ENCODE measurements at places on chromosomes 13 and 19. TPM values are rescaled to one million over a fixed set of nuclear protein-coding genes. Genes with fewer than 3 reads are reported as not detected.

DNA sequence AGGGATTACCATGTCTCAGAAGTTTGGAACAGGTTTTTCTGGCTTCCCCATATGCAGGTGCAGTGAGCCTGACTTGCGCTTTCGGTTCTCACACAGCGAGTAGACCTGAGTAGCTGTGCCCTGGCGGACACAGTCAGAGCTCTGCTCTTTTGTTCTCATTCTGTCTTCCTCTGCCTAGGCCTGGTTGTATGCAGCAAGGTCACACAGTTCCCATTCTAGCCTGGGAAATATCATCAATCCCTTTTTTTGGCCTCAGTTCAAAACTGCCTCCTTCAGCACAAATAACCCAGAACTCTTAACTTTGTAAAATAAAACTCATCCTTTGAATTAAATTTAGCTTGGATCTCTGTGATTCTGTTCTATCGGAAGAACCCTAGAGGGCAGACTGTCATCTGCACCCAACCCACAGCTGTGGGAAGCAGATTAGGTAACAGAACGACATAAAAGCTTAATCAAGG is 10.2 kb downstream of the OXGR1 start:
- no peaks in the 10 kb centered on the region for H3K4me1 ChIP-seq
- H3K36me3 ChIP-seq: no peaks in the 10 kb centered on the region
- no peak overlapping the region for H3K27ac ChIP-seq
- no peak overlapping the region for H3K4me3 ChIP-seq

GRCh38 chr13:83024955-83025594 is 857.2 kb downstream of the SLITRK1 start:
- peaks cover 13% of the 10 kb centered on the region for H3K4me1 ChIP-seq
- H3K27ac ChIP-seq: no peak overlapping the region
- no peak overlapping the region for H3K4me3 ChIP-seq
- H3K27me3 ChIP-seq: no peaks in the 10 kb centered on the region
- peak; percentile 20 for DNase-seq
- peaks cover 9% of the 10 kb centered on the region for H3K36me3 ChIP-seq

EFNB2 gene
- 10.8 TPM for total RNA-seq

IFNL1 gene
- total RNA-seq: not detected

C19orf73 gene
- total RNA-seq: 1.4 TPM

SSC5D gene
- 49.7 TPM for total RNA-seq
